ENCODE measurements at places on chromosomes 16 and 17.

DNA sequence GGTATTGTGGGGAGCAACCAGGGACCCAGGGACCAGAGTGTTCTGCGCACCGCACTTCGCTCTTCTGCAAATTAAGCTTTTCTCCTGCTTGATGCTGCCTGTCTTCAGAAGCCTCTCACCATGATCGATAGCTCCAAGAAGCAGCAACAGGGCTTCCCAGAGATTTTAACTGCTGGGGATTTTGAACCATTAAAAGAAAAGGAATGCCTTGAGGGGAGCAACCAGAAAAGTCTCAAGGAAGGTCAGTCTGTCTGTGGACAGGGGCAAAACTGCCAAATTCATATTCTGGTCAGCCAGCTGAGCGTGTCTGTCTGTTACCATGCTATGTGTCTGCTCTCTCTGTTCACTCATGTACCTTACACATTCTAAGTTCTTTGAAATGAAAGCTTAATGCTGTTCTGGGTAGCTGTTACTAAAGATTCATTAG, 115.7 kb downstream of the MRTFB start:
- DNase-seq = no peak

GRCh38 chr17:72608436-72608835, 484.1 kb downstream of the SLC39A11 start:
- no peak for DNase-seq

GRCh38 chr17:81090361-81091136, 55.6 kb downstream of the BAIAP2 start:
- no peak for DNase-seq

DNA sequence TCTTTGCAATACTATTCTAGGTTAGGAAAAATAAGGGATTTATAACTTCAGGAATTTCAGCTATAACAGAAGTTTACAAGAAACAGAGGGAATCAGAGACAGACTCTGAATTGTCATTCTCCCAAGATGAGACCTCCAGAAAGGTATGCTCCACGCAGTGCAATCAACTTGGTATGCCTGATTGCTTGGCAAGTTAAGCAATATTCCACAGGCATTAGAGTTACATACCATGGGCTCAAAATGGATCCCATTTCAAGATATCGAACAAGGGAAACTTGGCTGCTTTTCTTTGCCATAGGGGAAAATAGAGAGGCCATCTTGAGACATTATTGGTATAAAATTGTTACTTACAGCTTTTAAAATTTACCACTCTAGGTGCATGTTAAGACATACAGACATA, 615.6 kb upstream of the SOX9 start:
- no peak for DNase-seq

GRCh38 chr16:70635336-70636016, 10.9 kb upstream of the IL34 start:
- DNase-seq = no peak

DNA sequence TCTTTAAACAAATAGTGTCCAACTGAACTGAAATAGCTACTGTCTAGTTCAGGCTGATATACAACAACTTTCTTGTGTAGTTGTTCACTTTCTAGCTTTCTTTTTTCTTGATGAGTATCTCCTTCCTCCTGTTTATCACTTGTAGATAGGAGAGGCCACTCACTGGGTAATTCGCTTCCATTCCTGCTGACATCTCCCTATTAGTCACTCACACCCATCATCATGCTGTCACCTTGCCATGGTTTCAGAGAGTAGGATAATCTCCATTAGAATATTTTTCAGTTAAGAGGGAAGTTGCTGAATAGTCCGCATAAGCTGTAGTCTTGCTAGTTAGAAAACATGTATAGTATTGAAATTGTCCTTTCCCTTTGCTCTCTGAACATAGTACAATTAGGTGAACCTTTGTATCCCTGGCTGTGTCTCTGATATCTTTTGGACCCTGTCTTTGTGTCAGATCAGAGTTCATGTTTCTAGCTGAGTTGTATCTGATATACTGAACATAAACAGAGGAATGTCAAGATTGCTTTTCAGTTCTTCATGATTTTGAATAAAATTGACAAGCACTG, 64.4 kb upstream of the RASL10B start:
- DNase-seq = no peak

- no peak for DNase-seq
These were observed 58.1 kb downstream of the SOCS3 start for GRCh38 chr17:78301821-78302213.

GRCh38 chr16:89046491-89046890, 47.2 kb upstream of the ACSF3 start:
- DNase-seq = no peak

GRCh38 chr16:30060836-30061554, 4.6 kb upstream of the ALDOA start:
- no peak for DNase-seq

DNA sequence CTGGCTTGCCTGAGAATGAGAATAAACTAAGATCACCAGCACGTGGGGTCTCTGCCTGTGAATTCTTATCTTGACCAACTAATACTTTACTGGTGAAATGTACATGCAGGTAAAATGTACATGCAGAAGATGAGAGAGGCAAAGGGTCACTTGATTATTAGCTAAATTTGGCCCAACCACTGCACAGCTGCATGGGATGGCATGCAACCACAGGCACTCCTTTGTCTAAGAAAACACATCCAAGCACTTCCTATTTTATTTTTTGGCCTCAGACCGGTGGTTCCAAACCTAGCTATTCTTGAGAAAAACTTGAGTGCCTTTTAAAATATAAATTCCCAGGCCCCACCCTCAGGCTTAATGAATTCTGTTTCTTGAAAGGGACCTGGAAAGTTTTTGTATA, 77.9 kb downstream of the SYCE1L start:
- no peak for DNase-seq

DNA sequence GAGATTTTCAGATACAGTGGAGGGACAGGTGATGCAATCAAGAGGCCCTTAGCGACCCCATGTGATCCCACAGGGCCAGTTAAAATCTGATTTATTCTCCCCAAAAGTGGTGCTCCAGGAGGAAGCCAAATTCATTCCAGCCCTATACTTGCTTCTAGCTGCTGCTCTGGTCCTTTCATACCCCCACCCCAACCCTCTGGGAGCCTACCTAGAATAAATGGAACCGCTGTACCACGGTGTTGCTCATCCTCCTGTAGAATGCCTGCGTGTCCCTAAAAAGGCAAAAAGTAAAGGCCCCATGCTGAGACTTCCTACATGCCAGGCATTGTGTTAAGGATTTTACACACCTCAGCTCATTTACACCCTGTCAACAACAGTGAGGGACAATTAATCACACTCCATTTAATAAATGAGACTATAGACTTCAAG, 2.0 kb upstream of the RASL10B start:
- DNase-seq = no peak

- DNase-seq = no peak
These were observed 1.2 kb upstream of the MPP3 start for GRCh38 chr17:43834106-43834505.

GRCh38 chr17:75614006-75614405, 19.2 kb upstream of the SMIM5 start:
- DNase-seq = no peak

- no peak for DNase-seq
These were observed 113.4 kb upstream of the CDH8 start for GRCh38 chr16:62149631-62150030.

GRCh38 chr17:44844390-44844830, 3.3 kb upstream of the HIGD1B start:
- DNase-seq = no peak

DNA sequence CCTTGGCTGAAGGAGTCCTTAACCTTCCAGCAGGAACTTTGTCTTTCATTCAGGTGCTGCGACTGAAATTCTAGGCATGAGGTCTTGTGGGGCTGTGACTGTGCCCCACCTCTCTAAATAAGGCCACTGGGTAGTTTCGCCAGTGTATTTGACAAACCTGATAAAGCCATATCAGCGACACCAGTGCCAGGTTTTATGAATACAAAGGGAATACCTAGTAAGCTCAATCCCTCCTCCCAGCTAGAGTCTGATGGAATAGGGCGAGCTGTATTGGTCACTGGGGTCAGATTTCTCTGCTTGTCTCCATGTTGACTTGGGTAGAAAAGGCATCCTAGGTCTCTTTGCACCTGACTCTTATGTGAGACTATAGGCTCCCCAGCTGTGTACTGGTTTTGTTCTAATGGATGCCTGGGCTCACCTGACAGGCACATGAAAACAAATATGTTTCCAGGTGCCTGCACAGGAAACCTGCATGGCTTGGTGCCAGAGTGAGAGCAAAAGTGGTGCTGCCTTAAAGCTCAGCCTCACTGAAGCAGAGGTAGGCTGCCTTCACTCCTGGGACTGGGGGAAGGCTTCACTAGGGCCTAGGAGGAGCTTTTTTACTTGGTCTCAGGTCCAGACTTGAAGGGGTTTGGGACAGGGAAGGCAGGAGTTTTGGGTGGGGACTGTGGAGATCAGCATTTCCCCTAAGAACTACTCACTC, 8.3 kb downstream of the SLC7A6 start:
- DNase-seq = peak; percentile 81

DNA sequence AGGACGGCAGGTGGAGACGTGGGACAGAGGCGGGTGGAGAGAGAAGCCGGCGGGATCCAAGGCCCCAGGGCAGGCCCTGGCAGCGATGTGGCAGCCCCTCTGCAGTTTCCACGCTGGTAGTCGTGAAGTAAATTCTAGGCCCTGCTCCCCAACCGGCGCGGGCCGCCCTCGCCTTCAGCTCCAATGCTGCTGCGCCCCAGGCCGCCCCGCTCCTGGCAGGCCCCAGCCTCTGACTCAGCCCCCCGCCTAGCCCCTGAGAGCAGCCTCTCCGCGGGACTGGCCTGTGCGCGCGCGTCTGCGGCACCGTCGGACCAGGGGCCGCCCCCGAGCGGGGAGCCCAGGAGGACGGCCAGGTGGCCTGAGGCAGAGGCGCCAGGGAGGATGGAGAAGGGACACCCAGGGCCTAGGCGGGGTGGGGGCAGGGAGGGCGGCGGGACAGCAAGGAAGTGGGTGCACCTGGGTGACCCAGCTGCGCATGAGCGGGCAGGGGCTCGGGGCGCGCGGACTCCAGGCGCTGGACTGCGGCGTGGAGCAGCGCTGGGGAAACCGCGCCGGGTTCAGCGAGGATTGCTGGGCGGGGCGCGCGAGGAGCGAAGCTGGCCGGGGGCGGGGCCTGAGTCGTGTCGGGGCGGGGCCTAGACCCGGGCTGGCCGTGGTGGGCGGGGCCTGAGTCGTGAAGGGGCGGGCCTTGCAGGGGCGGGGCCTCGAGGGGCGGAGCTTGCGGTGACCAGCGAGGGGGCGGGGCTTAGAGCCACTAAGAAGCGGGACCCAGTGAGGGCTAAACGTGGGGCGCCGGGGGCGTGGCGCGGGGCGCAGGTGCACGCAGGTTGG, 29.6 kb downstream of the ZNF778 start:
- DNase-seq = peak; percentile 97

DNA sequence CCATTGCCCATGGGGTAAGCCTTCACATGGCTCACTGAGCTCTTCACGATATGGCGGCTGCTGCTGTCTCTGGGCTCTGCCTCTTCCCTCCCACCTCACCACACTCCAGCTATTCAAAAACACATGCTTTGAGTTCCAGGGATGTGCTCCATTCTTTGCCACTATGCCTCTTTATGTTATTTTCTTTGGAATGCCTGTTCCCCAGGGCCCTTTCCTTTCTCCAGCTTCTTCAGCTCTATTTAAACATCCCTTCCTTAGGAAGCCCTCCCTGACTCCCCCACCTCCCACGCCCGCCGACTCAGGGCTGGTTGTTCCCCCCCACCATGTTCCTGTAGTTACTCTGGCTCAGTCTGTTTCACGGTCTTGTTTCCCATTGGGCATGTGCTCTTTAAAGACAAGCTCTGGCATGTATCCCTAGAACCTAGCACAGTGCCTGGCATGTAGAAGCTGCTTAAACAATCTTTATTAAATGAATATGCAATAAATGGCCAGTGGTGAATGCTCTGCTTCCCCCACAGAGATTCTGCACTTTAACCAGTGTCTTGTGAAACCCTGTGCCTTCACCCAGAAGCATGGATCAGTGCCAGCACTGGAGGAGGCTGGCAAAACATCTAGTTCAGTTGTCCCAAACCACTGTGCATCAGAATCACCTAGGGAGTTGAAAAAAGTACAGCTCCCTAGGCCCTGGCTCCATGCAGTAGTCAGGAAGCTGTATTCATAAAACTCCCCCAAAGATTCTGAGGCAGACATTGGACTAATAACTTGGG, 6.9 kb downstream of the MYCBPAP start:
- no peak for DNase-seq

- no peak for DNase-seq
These were observed 115.2 kb downstream of the CCDC182 start for GRCh38 chr17:57629886-57630285.

- no peak for DNase-seq
These were observed 254.0 kb downstream of the KATNIP start for GRCh38 chr16:27803775-27804549.

- no peak for DNase-seq
These were observed 184.4 kb downstream of the SNX29 start for GRCh38 chr16:12160815-12161550.

DNA sequence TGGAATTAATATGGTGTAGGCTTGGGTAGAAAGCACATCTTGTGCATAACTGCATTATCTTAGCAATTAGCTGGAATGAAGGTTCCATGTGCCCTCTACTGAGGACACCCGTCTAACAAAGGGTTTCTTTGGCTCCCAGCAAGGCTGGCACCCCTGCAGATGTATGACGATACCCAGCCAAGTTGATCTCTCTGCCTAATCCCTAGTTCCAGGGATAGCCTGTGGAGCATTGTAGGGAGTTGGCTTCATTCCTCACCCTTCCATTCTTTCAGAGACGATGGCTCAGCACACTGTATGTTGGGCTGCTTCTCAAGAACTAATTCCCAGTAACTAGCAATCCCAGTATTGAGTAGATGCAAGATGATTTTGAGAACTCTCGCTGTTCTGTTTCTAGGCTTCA, 182.5 kb downstream of the SNX29 start:
- DNase-seq = no peak

GRCh38 chr17:78019367-78019975, 61.0 kb downstream of the TNRC6C start:
- no peak for DNase-seq

GRCh38 chr17:59038734-59039133, 67.9 kb downstream of the TRIM37 start:
- DNase-seq = no peak

DNA sequence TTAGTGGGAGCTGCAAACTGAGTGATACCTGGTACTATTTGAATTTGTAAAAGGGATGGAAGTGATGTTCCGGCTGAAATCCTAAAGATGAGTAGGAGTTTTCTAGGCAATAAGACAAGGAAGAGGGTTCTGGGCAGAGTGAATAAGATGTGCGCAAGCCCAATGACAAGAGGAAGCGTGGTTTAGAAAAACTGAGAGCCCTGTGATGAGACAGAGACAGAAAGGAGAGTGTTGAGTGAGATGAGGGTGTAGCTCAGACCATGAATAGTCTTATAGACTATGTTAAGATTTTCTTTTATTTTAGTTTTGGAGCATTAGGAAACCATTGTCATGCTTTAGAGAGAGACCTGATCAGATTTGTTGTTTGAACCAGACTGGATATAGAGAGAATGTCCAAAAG, 50.2 kb downstream of the COX10 start:
- no peak for DNase-seq

- DNase-seq = no peak
These were observed 22.6 kb downstream of the MAP3K3 start for GRCh38 chr17:63644846-63645245.

GRCh38 chr17:57985675-57985974, 2.4 kb downstream of the VEZF1 start:
- no peak for DNase-seq

Measured in stimulated activated naive CD4-positive, alpha-beta T cell (primary cell).